ENCODE measurements at places on chromosomes 7 and 10.

GRCh38 chr10:71462062-71462935 lies 65.6 kb downstream of the CDH23 start:
- no peak for DNase-seq

GRCh38 chr7:36393826-36394225 lies 4.2 kb downstream of the ANLN start:
- DNase-seq: no peak

DNA sequence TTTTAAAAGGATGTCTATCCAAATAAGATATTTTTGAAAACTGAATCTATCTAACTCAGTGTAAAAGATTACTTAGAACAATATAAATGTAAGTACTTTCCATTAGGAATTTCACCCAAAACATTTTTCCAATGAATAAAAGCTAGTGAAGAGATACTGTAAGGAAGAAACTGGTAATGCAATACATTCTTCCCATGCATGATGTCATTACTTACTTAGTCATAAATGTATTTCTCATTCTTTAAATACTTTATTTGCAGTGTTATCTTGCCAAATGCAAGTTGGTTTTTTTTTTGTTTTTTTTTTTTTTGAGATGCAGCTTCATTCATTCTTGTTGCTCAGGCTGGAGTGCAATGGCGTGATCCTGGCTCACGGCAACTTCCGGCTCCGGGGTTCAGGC lies 265.6 kb downstream of the PHF14 start:
- no peak for DNase-seq

DNA sequence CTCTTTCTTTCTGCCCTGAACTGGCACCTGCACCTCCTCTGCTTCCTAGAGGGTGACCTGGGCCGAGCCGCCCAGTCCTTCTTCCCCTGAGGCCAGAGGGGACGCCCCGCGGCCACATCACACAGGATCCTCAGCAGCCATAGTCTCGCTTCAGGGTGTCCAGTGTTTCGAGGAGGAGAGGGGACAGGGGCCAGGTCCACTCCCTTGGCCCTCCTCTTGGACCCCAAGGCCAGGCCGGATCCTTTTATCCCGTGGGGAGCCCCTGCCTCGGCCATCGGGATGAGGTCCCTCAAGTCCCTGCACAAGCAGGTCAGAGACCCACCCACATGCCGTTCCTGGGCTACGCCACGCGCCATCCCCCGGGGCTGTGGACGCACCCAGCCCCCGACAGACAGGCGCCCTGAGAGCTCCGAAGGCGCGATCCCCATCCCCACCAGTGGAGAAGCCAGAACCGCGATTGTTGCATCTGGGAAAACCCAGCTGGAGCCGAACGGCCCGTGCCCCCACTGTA lies 3.6 kb downstream of the BHLHA15 start:
- DNase-seq: no peak

DNA sequence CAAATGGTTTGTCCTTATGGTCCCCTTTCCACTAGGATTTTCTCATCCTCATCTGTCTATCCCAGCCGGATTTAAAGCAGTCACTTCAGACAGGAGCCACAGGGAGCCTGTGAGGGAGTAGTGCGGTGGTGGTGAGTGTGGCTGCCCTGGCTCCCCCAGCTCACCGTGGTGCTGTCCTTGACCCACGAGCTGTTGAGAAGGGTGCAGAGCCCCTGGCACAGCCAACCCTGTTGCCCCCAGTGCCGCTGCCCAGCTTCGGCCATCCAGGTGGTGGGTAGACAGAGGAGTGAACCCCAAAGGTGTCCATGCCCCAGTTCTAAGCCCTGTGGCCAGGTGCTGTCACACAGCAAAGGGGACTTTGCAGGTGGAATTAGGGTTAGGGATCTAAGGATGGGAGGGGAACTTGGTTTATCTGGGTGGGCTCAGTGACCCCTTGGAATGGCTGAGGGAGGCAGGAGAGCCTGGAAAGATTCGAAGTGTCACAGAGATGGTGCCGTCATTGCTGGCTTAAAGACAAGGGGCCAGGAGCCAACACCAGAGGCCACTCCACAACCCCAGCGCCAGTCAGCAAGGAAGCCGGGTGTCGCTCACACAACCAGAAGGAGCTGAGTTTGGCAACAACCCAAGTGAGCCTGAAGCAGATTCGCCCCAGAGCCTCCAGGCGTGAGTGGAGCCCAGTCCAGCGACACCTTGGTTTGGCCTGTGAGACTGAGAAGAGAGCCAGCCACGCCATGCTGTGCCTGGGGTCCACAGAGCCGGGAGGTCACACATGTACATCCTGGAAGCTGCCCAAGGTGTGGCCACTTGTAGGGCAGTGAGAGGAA lies 142.4 kb downstream of the ADCY1 start:
- DNase-seq: no peak

GRCh38 chr7:111647881-111648280 lies 85.6 kb upstream of the IMMP2L start:
- no peak for DNase-seq

- no peak for DNase-seq
Observed at GRCh38 chr7:115368998-115369397, 447.1 kb downstream of the MDFIC start.

DNA sequence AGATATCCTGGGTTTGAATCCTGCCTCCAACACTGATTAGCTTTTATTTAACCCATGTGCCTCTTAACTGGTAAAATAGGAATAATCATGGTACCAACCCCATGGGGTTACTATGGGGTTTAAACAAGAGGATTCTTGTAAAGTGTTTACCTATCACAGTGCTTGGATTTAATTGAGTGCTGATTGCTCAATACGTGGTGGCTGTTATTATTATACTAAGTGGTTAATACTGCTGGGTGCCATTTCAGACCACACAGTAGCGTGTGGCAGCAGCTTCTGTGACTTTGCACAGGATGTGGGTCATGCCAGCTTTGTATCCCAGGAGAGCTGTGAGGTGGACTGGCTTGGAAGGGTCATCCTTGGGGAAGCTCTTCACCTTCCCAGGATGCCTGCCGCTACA lies 177.2 kb downstream of the SEC23IP start:
- DNase-seq: no peak

DNA sequence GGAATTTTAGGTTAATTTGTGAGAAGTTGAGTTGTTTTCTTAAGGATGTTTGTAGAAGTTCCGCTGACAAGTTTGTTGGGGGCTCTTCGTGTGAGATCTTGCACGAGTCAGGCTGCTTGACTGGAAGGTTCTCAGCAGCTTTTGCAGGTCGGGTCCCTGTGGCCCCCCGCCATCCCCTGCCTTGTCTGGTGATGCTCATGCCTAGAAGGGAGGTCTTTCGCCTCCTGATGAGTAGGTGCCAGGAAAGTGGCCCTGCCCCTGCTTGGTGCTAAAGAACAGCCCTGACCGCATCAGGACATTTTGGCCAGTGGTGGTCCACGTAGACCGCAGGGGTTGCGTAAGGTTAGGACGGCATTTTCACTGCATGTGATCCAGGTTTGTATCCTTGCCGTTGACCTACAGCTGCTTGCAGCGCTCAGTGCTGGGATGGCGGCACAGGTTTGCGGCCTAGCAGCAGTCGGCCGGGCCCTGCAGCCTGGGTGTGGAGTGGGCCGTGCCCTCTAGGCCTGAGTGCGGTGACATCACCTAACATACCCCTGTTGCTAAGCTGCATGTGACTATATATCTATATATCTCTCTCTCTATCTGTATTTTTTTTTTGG lies 62.4 kb downstream of the DNAJB6 start:
- DNase-seq: no peak

DNA sequence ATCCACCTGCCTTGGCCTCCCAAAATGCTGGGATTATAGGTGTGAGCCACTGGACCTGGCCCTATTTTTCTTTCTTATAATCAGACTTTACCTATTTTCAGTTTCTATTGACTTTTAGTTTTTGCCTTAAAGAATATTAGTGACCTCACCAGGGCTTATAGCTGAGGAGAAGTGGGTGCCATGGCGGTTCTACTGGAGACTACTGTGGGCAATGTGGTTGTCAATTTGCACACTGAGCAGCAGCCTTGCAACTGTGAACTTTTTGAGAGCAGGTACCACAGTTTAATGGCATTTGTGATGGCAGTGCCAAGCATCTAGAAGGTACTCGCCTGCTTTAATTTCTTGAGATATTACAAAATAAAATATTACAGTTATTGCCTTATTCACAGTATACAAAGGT lies 11.5 kb downstream of the GLCCI1 start:
- no peak for DNase-seq

DNA sequence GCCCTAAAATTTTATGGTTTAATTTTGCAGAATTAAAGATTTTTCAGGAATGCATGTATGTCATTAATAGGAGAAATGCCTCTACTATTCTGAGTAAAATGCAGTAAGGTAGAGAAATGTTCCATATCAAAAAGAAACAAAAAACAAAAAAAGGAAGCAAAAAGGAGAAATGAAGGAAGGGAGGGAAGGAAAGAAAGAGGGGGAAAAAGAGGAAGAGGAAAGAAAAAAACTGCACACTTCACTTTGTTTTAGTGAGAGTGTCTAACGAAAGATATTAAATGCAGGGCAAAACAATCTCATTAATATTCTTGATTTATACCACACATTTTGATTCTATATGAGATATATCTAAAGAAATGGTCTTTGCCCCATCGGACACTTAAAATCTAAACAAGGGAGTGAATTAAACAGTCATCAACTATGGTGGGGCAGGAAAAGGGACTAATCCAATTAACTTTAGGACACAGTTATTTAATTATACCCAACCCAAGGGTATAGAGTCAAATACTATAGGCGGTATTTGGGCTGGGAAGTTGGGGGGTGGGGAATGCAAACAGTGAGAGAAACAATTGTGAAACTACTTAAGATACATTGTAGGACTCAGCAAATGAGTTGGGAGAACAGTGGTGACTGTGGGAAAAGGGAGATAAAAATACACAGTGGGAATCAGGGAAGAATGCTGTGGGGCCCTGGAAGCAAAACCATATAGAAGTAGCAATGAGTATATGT lies 27.0 kb downstream of the IMMP2L start:
- no peak for DNase-seq

DNA sequence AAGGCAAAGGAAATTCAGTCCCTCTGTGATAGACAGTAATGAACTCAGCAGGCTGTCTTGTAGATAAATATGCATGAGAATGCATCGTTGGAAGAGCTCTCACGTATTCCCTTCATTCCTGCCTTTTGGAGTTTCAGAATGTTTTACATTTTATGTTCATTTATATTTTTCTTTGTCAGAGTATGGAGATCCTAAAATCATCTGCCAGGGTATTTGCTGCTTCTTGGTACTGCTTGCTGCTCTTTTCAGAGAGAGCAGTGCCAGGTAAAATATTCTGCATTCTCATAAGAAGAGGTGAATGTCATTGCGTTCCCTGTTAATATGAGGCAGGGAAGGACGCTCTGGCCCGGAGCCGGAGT lies 290.2 kb downstream of the CCDC3 start:
- DNase-seq: no peak

DNA sequence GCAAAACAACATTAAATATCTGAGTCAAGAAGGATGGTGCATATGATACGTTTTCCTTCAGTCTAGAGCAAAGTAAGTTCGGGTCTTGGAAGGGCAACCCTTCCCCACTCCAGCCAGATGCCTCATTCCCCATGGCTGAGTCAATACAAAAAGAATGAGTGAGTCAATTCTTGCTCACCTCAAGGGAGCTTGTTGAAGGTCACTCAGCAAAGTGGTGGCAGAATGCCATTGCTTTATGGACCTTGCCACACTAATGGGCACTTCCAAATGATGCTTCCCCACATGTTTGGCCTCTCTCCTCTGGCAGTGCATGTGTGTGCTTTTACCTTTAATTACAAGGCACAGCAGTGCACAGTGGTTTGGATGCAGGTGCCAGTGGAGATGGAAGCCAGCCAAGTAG lies 296.5 kb downstream of the SORCS3 start:
- no peak for DNase-seq

DNA sequence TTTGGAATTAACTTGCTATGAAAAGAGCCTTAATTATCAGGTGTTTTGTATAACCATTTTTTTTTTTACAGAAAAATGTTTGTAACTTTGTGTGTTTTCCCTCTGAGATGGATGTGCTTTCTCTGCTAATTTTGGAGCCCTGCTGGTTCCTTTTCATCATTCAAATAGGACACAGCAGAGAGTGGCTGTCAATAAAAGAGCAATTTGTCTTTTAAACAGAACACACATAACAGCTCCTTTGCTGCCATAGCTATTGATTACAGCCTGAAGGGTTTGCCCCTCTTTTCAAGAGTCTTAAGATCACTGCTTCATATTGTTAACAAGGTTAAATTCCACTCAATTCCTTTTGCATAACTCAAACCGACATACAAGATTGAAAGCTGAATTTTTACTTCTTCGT lies 187.2 kb upstream of the MBL2 start:
- no peak for DNase-seq

GRCh38 chr7:91020636-91021385 lies 243.4 kb upstream of the FZD1 start:
- DNase-seq: no peak

DNA sequence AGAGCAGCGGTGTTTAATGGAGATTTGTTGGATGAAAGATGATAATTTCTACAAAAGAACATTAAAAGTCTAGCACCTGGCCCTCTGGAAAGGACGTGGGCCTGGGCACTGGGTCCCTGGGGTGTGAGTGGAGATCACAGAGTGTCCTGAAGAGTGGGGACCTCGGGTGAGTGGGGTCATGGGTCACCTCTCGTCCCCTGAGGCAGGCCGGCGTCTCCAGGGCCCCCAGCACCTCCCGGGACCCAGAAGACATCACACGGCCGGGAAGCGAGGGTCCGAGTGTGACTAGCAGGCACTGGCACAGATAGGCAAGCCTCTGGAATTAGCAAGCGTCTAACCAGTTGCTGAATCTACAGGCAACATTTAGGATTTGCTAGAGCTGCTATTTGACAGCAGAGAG lies 257.2 kb downstream of the MAD1L1 start:
- no peak for DNase-seq

DNA sequence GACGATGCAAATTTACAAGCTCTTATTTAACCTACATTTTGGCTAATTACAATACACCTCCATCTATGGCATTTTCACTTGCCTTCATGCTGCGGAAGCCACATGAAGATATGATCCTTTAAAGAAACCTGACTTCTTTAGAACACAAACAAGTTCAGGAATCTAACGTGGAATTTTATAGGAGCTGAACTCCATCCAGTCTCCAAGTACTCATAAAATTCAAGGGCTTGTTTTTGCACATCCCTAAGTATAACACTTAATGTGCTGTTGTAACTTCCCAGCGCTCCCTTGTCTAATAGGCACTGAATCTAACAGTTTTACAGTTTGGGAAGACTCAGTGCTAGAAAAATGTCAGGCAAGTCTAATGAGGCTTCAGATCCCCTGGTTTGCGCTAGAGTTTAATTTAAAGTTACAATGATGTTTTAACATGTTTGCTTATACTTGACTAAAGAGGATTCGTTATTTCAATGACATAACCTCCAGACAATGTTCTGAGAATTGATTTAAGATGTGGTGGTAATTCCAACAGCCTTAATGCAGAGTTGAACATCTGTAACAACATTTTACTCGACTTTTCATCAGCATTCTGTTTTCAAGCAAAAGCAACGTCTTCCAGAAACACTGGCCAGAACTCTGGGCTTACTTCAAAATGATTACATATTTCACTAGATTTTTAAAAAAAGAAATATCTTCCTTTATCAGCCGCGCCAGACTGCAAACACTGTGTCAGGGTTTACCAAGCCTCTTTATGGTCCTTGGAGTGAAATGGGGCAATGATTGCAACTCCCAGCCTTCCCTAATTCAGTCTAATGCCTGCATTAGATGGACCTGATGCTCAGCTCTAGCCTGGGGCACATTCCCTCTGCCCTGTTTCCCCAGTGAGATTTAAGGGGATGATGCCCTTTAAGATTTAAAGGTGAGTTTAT lies 664.3 kb downstream of the KCNMA1 start:
- DNase-seq: no peak

Data from stimulated activated CD8-positive, alpha-beta memory T cell treated with anti-CD3 and anti-CD28 coated beads, Interleukin-7, amount 100 ng/mL, for 24 hours (primary cell).